ENCODE measurements at places on chromosomes 12 and 14. TPM values are rescaled to one million over a fixed set of nuclear protein-coding genes. Genes with fewer than 3 reads are reported as not detected.

GPR65 gene
- 13.7 TPM for total RNA-seq

- DNase-seq = no peak
Observed at GRCh38 chr12:87150969-87151662, 878.1 kb downstream of the C12orf50 start.

GRCh38 chr12:76024102-76024781, 7.3 kb downstream of the PHLDA1 start:
- no peak for DNase-seq

GRCh38 chr12:13849456-13849855, 131.9 kb downstream of the GRIN2B start:
- no peak for DNase-seq

GRCh38 chr14:53209370-53209769, 56.2 kb upstream of the DDHD1 start:
- DNase-seq = no peak

- no peak for DNase-seq
Observed at GRCh38 chr12:13084898-13085640, 18.4 kb downstream of the GSG1 start.

- DNase-seq = no peak
Observed at GRCh38 chr14:59425322-59425935, 39.8 kb downstream of the GPR135 start.

SLC2A14 gene
- 1.8 TPM for total RNA-seq

DNA sequence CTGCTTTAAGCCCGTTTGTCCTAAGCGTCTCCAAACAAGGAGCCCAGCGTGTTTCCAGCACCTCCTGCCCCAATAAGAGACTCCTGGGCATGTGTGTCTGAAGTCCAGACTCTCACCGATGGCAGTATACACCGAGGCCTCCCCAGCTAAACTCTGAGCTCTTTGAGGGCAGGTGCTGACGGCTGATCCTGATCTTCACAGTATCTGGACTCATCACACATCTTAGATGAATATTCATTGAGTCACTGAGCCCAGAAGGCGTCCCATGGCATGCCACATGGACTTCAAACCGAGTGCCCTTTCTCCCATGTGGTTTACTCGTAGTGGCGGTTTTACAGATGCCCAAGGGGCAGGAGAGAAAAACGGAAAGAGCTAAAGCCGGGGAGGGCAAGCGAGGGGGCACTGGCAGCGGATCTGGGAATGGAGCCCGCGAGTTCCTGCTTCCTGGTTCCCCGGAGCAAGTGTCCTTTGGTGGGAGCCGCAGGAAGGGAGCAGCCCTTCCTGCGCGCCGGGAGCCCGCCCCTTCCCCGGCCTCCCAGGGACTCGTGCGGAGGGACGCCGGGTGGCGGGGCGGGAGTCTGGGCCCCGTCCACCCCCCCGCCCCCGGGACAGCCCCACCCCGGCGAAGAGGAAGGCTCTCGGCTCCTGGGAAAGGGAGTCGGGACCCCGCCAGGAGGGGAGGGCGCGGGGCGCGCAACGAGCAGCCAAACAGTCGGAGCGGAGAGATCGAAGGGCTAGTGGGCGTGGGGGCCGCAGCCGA, 585 bp upstream of the TEAD4 start:
- no peak for DNase-seq

DNA sequence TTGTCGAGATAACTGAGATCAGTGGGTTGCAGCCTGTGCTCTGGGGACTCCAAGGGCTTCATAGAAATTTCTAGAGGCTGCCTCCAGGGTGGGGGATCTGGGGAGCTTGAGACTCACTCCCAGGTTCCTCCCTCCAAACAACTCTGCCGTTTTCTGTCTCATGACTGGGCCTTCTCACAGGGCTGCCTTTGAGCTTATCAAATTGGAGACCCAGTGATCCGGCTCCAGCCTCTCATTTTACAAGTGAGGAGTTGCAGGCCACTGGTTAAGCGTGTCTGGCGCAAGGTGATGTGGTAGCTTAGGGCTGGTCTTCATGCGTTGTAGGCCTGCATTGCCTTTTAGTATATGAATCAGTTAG, 85.8 kb downstream of the SLC25A47 start:
- no peak for DNase-seq

TPPP2 gene
- not detected for total RNA-seq

DNA sequence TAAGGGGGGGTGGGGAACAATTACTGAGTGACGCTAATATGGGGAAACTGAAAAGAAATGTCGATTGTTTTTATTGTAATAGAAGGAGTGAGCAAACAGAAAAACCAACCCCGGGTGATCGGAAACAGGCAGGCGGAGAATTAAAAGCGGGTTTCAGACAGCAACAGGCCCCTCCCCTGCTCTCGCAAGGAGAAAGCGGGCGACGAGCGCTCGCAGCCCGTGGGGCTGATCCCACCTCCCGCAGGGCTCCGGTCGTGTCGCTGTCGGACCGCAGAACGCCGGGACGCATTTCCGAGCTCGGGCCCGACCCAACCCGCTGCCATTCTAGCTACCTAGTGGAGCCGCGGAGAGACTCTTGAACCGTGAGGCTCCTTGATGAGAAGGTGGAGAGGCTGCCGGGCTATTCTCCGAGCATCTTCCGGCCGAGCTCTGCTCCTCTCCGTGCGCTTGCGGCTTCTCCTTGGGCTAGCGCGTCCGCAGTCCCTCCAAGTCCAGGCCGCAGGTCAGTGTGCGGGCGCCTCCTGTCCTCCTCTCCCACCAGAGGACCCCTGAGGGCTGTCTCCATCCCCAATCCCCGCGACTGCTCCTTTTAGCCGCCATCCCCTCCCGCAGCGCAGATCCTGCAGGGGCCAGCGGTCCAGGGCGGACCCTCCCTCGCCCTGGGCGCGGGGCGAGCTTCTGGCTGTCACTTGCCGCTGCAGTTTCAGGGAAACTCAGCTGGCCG, 4.1 kb upstream of the PAX9 start:
- no peak for DNase-seq

CLECL1 gene
- total RNA-seq = 111 TPM

DNA sequence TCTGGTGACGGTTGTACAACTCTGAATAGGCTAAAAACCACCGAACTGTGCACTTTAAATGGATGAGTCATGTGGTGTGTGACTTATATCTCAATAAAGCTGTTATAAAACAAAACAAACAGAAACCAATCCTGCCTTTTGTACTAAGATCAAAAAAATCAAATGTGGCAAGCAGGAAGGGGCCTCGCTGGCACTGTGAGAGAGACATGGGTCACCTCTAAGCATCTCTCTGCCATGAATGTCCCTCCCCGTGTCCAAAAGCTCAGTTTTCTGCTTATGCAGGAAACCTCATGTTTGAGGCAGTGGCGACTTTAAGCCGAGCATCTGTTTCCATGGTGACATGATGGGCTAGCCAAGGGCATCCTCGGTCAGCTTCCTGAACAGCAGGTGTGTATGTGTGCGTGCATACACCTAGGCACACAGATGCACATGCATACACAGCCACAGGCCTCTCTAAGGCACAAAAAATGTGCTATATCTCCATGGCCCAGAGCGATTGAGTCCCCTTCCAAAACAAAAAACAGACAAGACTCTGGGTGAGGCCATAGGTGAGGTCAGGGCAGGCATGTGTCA, 44.4 kb downstream of the ARL6IP4 start:
- DNase-seq = no peak

DNA sequence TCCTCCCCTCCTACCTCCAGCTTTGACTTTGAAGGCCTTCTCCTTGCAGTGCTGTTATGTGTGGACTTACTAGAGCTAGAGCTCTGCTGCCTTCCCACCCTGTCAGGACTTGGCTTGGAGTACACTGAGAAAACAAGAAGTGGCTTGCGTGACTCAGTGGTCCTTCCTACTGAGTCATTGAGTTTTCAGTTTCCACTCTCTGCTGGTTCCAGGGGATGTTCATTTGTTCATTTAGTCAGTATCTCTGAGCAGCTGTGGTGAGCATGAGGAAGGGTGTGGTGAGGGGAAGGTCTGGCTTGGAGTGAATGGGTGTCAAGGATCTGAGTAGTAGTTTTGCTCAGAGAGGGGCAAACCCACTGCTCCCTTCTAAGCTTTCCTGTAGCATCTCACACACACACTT, 17.2 kb upstream of the ELK3 start:
- DNase-seq = no peak

DNA sequence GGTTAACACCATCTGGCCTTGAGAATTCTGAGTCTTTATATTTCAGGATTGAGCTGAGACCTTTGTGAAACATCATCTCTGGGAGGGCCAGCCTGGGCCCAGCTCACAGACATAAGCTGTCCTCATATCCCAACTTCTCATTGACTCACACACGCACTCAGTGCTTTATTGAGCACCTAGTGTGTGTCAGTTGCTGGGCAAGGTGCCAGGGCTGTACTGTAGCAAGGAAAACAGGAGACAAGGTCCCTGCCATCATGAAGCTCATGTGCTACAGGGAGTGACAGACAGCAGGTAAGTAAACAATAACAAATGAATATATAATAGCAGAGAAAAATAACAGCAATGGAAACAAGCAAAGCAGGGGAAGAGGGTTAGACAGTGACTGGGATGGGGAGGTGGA, 30.5 kb upstream of the CCDC63 start:
- no peak for DNase-seq

DNA sequence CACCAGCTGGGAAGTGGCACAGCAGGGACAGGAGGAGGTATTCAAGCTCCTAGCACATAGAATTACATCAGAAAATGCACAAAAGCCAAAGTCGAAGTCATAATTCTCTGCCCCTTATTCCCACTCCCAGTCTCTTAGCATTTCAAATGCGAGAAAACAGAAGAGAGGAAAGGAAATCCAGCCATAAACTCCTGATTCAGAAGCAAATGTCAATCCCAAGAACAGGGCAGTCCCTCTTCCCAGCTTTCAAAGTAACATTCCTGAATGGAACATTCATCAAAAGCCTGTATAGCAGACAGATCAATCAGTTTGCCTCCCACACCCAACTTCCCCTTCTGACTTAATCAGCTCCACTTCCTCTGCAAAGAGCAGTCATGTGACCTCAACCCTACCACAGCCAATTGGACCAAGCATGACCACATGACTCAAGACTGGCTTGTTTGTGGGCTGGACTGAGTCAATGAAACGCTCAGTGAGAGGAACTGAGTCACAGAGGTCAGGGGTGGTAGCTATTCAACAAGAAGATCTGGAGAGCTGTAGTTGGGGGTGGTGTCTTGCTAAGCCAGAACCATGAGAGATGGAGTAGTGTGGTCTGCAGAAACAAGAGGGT, 41.4 kb upstream of the TUNAR start:
- DNase-seq = no peak

GRCh38 chr12:96337953-96338352, 62.3 kb downstream of the CDK17 start:
- no peak for DNase-seq

DNA sequence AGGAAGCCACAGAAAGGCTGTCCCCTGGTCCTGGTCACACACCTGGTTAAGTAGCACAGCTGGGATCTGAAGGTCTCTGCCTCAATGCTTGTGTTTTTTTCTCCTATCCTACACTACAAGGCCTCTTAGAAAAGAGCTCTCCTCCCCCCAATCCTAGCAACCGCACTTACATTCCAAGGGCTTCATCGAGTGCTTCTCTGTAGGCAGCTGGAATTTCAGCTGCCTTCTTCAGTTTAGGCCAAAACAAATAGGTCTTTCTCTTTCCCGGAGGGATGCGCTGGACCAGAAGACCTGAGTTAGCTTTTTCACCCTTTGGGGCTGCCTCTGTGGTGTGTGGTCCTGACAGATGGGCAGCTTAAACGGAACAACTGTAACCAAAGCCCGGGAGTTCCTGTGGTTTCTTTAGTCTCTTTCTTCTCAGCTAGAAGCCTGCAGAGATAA, 109.7 kb downstream of the GPATCH2L start:
- DNase-seq = no peak

ZBTB42 gene
- 3.1 TPM for total RNA-seq

TUNAR gene
- 0.40 TPM for total RNA-seq

- DNase-seq = no peak
Observed at GRCh38 chr14:93430315-93431035, at the start of gene UNC79. UNC79 (plus strand) TSS chr14:93430939; CDS start chr14:93431030, 91 bp downstream.

DNA sequence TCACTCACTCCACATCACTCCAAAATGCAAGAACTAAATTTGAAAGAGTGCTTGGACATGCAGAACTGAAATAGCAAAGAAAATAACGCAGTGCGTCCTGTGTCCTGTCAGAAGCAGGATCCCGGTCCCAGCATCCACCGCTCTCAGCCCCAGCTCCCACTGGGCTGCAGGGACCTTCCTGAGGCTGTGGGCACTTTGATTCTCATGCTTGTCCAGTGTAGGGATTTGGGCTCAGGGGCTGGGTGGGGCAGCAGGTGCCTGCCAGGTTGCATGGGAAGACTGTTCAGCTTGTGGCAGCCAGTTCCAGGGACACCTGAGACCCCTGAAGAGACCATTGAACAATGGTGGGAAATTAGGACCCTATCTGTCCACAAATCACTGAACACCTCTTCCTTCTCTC, 140.0 kb upstream of the FKBP4 start:
- no peak for DNase-seq

GRCh38 chr12:54304187-54304810, 3.5 kb upstream of the NFE2 start:
- DNase-seq = peak; percentile 54

GRCh38 chr12:60501124-60501729, 905.4 kb downstream of the SLC16A7 start:
- DNase-seq = no peak

TOMM20L gene
- not detected for total RNA-seq

DNA sequence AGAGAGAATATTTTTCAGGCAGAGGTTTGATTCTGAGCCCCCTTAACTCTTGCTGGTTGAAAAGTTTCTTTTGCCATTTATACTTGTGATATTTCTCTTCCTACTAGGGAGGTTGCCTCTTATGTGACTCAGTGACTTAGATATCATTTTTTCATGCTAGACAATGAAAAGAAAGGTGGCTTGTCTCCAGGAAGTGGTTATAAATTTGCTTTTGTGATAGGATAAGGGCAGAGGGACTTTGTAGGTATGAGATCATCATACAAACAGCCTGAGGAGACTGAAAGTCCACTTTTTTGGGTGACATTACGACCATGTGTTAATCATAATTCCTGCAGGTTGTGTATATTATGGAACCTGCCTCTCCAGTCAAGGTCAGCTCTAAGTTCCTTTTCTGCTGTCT, 35.8 kb downstream of the ACSM4 start:
- no peak for DNase-seq

DNA sequence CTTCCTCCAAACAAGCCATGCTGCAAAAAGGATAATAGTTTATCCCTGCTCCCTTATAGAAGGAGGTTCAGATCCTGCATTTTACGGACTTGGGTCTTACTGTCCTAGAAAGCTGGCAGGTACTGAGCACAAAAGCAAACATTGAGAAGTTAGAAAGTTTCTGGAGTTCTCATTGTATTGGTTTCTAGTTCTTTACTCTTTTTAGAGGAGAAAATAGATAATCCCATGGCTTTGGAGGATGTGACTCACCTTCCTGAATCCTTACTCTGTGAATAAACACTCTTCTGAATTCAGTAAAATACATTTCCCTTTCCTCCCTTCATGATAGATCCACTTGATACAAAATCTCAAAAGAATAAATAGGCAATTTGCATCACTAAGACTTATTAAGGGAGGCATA, 188.9 kb downstream of the NPAS3 start:
- no peak for DNase-seq

DNA sequence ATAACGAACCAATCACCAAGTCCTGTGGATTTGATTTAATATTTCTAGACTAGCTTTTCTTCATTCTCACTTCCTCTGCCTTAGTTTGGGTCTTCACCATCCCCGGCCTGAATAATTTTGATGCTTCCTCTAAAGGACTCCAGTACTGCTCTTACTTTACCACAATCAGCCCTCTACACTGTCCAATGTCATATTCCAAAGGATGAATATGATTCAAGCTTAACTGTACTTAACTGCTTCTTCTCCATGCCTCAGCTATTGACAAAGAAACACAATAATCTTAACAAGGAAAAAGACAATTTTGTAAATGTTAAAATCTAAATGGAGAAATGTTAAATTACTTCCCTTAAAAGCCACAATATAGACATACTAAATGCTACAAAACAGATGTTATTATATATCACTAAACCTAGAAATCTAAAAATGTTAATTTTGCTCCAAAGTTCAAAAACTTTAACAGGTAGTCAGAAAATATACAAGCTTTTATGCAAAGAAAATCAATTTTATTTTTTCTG, 70.2 kb downstream of the STXBP6 start:
- no peak for DNase-seq

All from activated B cell treated with CpG ODN at 0.5 μM for 24 hours (primary cell).